ENCODE measurements at places on chromosomes 3 and 15.

GRCh38 chr15:88303395-88303794 is 46.9 kb upstream of the NTRK3 start:
- no peak for DNase-seq

DNA sequence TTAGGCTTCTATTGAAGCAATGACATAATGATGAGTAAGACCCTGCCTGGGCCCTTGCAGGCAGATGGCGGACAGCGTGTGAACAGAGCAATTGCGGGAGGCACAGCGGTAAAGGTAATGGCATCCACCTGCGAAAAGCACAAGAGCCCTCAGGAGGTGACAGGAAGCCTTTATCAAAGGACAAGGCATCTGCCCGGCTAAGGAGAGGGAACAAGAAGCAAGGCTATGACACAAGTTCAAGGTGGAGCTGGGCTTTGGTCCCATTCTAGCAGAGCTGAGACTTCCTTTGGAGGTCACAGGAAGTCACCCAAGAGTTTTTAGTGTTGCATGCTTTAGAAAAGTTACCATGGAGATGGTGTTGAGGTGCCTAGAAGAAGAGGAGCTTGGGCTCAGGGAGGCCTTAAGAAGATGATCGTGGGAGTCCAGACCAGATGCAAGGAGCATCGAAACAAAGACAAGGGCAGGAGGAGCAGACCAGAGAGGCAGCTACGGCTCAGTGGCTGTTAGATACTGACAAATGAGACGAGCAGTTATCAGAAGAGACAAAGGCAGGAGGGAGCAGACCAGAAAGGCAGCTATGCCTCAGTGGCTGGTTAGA is 34.5 kb downstream of the OSBPL10 start:
- no peak for DNase-seq

DNA sequence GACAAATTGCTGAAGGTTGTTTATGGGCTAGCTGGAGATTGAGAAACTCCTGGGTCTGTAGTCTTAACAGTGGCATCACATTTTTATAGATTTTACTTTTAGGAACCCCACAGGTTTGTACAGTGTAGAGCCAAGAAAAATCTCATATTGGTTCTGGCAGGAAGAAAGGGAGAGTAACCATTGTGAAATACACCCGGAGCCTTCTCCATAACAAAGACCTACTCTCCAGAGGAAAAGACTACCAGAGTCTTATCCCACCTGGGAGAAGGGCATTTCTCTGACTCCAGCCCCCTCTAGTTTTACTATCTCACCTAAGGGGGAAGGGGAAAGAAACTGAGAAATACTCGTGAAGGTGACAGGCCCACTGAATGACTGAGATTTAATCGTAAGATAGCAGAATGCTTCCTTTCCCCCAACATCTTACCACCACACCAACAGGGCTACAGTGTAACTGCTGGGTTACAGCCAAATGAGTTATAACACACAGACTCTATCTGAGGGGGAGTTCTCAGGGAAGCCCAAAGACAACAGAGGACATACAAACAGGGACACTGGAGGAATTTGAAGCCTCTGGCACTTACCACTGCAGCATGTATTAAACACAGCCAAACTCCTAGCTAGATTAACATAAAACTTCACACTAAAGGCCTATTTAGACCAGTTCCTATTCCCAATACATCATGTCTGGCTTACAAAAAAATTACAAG is 56.1 kb downstream of the SYN2 start:
- DNase-seq = no peak

- DNase-seq = no peak
These were observed 61.0 kb upstream of the CHRM5 start for GRCh38 chr15:33907326-33907725.

DNA sequence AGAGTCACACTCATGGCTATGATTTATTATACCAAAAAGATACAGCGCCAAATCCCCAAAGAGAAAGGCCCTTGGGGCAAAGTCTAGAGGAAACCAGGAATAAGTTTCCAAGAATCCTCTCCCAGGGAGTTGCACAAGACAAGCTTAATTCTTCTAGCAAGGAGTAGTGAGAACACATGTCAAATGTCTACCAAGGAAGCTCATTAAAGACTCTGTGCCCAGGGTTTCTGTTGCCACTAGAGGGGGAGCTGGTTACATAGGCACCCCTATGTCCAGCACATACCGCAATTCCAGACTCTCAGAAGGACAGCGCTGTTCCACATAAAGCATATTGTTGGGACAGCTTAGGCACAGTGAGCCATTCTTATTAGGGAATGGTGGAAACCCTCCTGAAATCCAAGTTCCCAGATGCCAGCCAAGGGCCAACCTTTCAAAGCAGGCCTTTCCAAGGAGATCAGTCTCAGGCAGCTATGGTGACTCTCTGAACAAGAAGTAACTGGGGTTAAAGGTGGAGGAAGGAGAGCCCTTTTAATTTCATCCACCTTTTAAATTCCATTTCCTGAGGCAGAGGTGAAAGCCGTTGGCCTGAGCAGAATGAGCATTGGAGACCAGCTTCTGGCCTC is 194.2 kb downstream of the UACA start:
- no peak for DNase-seq

- no peak for DNase-seq
These were observed 15.9 kb upstream of the TM4SF19 start for GRCh38 chr3:196354132-196354531.

DNA sequence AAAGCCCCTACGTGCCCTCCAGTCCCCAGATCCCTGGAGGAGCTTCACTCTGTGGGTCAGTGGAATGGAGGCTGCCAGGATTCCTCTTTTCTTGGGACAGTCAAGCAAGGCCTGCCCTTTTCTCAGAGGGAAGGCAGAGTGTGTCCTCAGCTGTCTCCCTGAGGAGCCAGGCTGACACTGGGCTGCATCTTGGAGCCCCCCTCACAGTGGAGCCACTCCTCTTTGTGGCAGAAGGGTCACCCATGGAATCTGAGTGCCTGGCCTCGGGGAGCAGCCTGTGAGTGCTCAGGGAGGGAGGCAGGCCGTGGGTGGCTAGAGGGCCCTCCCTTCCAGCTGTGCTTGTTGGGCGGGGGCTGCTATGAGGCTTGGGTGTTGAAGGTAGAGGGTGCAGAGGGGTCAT is 41.2 kb downstream of the BOC start:
- DNase-seq = no peak

DNA sequence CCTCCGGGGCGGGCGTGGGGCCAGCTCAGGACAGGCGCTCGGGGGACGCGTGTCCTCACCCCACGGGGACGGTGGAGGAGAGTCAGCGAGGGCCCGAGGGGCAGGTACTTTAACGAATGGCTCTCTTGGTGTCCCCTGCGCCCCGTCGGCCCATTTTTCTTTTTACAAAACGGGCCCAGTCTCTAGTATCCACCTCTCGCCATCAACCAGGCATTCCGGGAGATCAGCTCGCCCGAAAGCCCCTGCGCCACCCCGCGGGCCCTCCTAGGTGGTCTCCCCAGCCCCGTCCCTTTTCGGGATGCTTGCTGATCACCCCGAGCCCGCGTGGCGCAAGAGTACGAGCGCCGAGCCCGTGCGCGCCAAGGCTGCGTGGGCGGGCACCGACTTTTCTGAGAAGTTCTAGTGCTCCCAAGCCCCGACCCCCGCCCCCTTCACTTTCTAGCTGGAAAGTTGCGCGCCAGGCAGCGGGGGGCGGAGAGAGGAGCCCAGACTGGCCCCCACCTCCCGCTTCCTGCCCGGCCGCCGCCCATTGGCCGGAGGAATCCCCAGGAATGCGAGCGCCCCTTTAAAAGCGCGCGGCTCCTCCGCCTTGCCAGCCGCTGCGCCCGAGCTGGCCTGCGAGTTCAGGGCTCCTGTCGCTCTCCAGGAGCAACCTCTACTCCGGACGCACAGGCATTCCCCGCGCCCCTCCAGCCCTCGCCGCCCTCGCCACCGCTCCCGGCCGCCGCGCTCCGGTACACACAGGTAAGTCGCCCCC is at the start of gene THBS1:
Gene THBS1, plus strand, starts transcription at position 595 of the 757 bp plus-strand sequence. CDS start 779 bp downstream, outside the sequence.
- peak; percentile 32 for DNase-seq

DNA sequence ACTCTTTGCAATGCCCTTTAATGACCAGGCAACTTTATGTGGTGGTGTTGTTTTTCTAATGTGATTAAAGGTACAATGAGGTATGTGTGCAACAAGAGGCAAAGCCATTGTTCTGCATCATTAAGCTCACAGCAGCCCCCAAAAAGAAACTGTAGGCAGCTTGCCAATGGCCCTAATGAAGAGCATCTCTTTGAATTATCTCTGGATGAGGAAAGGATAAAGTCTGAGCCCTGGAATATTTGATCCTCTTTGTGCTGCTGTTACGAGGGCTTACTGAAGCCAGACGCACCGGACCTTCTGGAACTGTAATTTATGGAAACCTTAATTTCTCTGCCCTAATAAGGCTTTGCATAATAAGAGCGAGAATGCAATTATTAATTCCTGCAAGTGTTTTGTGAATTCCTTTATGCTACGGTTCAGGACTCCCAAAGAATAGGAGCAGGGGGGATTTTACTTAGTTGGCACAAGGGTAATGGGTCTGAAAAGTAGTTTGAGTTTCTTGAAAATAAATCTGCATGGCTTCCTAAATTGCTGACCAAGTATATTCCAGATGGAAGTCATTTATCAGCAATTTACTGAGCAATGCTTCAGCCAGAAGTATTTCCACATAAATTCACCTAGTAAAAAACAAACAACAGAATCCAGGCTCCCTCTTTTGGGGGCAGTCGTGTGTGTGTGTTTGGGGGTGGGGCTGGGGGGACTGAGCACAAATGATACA is 193.4 kb downstream of the PDZRN3 start:
- no peak for DNase-seq

- DNase-seq = no peak
These were observed 35.5 kb downstream of the CRTAP start for GRCh38 chr3:33149342-33149741.
